ENCODE measurements at places on chromosomes 5 and 9.

GRCh38 chr9:83284746-83285145 lies 221.8 kb upstream of the RASEF start:
- DNase-seq = no peak

DNA sequence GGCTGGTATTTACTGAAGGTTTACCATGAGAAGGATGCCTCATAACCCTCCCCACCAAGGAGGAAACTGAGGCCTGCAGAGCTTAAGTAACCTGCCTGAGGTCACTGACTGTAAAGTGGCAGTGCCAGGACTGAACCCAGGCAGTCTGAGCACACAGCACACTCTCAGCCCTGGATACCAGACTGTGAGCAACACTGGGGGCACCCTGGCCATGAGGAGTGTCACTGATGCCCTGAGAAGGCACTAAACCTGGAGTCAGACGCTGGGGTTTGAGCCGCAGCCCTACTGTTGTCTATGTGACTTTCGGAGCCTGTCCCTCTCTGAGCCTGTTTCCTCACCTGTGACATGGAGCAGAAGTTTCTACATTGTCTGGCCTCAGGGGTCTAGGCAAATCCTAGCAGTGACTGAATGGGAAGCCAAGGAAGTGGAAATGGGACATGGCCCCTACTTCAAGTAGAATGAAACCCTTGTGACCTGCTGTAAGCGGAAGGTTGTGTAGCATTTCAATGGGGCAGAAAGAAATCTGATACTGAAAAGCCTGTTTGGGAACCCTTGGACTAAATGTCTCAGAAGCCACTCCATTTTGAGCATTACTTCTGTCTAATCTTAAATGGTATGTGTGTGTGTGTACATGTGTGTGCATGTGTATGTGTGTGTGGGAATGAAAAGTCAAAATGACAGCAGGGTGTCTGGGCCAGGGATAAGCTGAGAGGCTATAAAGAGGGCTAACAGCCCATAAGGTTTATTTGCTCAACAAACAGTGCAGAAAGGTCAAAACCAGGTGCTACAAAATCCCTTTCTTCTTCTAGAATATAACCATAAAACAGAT lies 36.0 kb downstream of the B4GALT1 start:
- no peak for DNase-seq

DNA sequence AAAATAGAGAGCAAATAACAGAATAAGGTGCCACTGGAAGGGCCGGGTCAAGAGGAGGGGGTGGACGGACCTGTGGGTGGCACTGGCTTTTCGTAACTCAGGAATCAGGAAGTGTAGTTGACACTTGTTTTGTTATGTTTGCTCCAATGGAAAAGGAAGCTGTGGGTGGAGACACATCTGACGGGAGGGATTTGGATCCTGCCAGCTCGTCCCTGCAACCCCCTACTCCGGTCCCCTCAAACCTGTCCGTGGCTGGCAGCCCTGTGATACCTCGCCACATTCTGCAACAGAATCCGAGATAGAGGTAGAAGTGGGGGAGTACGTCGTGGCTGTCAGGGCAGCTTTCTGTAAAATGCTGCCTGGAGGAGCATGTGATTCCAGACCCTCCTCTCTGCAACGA lies 104.2 kb upstream of the IER5L start:
- no peak for DNase-seq

GRCh38 chr9:25742256-25742655 lies 64.0 kb upstream of the TUSC1 start:
- no peak for DNase-seq

- DNase-seq = no peak
Measured at GRCh38 chr5:11177999-11178711, 417.1 kb upstream of the DAP start.

DNA sequence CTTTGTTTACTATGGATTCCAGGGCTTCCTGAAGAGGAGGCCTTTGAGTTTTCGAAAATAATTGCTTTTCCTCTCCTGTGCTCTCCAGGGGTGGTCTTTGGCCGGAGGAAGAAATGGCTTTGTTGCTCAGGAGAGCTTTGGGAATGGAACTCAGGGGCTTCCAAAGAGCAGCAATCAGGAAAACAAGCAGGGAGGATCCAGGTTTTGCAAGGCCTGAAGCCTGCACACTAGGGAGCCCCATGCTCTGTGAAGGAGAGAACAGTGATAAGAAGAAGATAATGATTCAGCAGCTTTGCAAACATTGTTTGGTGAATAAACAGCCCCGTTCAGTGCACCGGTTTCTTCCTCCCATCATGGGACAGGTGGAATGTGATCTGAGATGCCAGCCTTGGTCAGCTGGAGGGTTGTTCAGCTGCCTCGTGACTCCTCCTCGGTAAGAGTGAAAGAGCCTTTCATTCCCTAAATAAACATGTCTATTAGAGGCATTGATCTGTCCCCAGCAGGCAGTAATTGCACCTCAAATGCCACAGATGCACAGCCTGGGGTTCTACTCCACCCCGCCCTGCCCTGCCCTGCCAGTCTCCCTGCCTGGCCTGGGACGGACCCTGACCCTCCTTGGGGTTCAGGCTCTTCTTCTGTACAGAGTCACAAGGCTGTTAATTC lies 11.5 kb upstream of the ALDH1B1 start:
- DNase-seq = no peak

DNA sequence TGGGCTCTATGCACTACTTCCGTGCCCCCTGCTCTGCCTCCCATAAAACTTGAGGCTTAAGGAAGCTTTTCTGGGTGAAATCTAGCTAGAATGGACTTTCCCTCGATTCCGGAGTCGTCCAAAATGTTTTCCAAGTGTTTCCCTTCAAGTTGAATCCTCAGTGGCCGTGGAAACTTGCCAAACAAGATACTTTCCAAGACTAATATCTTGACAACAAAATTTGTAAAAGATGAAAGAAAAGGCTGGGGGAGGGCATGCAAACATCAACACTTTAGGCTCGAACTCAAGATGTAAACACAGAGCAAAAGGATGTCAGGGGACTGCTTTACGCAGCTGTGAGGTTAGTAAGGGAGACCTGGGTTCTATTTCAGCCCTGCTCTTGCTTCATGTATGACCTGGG lies 482.8 kb upstream of the KLF4 start:
- DNase-seq = no peak

GRCh38 chr5:101717721-101718120 lies 578.4 kb downstream of the SLCO4C1 start:
- DNase-seq = no peak

DNA sequence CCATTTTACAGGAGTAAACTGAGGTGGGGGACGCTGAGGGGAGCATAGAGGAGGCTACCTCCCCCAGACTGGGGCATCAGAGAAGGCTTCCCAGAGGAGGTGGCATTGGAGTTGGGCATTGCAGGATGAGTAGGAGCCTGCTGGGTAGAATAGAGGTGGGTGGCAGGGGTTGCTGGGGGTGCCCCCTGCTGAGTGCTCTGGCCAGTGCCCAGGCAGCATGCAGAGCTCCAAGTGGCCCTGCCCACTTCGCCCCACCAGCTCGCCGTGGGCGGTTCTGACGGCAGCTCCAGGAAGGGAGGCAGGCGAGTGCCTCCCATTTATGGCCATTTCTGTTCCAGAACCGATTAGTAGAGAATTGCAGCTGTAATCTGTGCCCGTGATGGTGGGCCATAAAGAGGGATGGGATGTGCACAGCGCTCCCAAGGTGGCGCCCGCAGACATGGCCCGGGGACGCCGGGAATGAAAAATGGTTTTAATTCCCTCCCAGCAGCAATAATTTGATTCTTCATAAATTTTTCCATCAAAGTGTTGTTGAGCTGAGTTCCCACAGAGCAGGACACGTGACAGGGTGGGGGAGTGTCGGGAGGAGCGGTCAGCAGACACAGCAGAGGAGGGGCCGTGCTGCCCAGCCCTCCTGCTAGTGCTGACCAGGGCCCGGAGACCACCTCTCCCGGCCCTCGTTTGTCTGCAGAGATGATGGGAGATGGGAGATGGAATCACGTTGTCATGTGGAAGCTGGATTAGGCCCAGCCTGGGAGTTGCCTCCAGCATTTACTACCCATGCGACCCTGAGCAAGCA lies 75.5 kb downstream of the LMX1B start:
- DNase-seq = no peak

DNA sequence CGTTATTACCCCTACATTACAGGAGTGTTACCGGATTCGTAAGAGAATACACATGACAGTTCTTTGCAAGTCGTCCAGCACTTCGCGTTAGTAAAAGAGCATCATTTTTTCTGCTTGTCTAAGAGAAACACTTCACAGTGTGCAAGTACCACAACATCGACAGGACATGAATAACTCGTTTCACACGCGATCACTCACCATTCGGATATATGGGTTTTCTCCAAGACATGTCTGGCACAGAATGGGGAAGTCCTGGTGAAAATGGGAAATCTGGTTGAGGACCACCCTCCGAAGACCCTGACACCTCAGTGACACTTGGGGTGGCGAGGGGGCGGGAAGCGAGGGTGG lies 642 bp downstream of the RBM22 start:
- no peak for DNase-seq

- DNase-seq = no peak
Measured at GRCh38 chr9:122106576-122106975, 13.5 kb upstream of the TTLL11 start.

- no peak for DNase-seq
Measured at GRCh38 chr9:27085456-27085855, 23.6 kb upstream of the TEK start.

- no peak for DNase-seq
Measured at GRCh38 chr5:6389946-6390530, 11.7 kb upstream of the MED10 start.

GRCh38 chr5:56116599-56117141 lies 116.5 kb downstream of the ANKRD55 start:
- DNase-seq = no peak

GRCh38 chr9:96299823-96300222 lies 2.2 kb downstream of the HSD17B3 start:
- no peak for DNase-seq

DNA sequence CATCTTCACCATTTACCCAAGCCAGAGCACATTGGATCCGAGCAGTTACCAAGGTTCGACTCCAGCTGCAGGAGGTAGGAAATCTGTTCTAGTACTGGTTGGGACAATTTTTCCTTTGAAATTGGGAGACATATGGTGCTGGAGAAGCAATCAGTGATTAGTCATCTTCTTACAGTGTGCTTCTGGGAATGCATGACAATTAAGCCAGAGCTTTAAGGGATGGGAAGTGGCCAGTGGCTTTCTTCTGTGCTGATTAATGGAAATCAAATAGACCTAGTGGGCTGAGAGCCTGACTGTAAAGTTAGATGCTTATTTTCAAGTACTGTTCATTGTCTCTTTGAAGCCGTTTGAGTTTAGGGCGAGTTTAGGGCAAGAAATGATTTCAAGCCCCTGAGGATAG lies 152.1 kb downstream of the UNC13B start:
- no peak for DNase-seq

DNA sequence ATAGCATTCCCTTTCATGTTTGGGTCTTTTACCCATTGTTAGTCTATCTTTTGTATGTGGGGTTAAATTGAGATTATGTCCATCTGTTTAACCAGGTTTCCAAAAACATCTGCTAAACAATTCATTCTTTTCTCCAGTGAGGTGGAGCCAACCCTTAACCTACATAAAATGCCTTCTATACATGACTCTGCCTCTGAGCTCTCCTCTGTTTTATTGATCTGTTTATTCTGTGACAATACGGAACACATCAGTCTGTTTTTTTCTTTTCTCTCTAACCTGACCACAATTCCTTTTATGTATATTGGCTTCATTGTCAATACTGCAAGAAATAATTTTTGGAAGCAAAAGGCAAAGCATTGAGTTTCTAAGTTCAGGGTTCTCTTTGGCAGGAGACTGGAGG lies 9.9 kb upstream of the ARL15 start:
- no peak for DNase-seq

GRCh38 chr5:124040799-124041198 lies 528.8 kb downstream of the CSNK1G3 start:
- DNase-seq = no peak

GRCh38 chr5:145982572-145983318 lies 46.4 kb downstream of the SH3RF2 start:
- DNase-seq = no peak

GRCh38 chr5:58240322-58240721 lies 219.6 kb downstream of the PLK2 start:
- DNase-seq = no peak

- DNase-seq = no peak
Measured at GRCh38 chr9:99506747-99507348, 284.8 kb downstream of the SEC61B start.

DNA sequence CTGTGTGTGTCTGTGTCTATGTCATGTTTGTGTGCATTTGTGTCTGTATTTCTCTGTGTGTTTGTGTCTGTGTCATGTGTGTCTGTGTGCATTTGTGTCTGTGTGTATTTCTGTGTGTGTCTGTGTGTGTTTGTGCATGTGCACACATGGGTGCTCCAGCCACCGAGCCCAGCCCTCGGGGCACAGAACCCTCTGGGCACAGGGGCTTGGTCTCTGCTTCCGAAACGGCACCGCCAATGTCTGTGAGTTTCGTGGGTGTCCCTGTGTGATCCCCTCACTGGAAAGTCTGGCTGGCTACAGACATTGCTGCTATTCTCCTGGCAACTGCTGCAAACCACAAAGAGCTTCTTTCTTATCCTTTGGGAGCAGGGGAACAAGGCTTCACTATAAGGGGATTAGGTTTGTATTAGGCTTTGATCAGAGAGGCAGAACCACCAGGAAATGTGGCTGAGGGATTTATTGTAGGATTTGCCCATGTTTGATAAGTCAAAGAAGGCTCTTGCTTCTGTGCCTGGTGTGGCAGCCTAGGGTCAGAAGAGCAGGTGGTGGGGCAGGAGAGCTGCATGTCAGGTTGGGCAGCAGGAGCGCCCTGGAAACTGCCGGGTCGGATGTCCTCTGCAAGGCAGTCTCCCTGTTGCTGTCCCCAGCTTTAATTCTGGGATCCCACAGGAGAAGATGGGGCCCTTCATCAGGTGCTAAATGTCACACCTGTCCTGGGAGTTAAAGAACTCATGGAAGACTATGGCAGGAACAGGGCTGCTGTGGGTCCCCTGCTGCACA lies 39.6 kb upstream of the FCN1 start:
- DNase-seq = no peak
